T-helper 17 cell (primary cell): ENCODE measurements at places on chromosomes 6 and 20. TPM values are rescaled to one million over a fixed set of nuclear protein-coding genes. Genes with fewer than 3 reads are reported as not detected.

The C6orf52 gene
- 1.6 TPM for total RNA-seq

GRCh38 chr6:6714953-6715352, 126.4 kb downstream of the LY86 start:
- DNase-seq, result no peak

DNA sequence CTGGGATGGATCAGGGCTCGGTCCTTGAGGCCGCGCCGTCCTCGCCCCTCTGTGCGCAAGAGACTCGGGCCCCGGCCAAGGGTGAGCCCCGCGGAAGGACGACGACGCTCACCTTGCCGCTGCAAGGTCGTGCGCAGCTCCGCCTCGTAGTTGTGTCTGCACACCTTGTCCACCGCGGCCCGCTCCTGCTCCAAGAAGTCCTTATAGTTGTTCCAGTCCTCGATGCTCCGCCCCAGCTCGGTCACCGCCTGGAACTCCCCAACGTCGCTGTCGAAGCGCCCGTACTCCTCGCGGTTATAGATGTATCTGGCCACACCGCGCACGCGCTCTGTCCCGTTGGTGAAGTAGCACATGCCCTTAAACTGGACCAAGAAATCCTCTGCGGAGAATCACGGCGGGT, 1.8 kb downstream of the HLA-DQB2 start:
- no peak for DNase-seq

The GABRR1 gene
- total RNA-seq, result not detected

The UFL1 gene
- 17.8 TPM for total RNA-seq

DNA sequence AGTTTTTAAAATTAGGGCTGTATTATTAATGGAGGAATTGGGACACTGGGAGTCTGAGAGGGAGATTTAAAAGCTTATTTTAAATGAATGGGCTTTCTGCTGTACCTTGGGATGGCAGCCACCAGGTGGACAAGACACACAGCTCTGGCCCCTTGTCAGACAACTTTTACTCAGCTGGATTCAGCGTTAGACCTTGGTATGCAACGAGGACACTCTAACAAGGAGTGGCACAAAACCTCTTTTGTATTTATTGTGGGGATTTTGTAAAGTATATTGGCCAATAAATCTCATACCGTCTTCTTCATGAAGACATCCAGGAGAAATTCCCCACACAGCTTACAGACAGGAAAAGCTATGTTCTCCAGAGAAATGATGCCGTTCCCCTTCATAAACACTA, 105.7 kb downstream of the LCA5 start:
- DNase-seq, result no peak

- DNase-seq, result no peak
These were observed 85.4 kb upstream of the MYLIP start for GRCh38 chr6:16043171-16044135.

- no peak for DNase-seq
These were observed 239.8 kb upstream of the SULF2 start for GRCh38 chr20:48025051-48025515.

The EPHA7 gene
- total RNA-seq, result not detected

- DNase-seq, result no peak
These were observed 102.3 kb downstream of the HIVEP2 start for GRCh38 chr6:142842418-142843261.
